ENCODE measurements at places on chromosomes 12 and 14. TPM values are rescaled to one million over a fixed set of nuclear protein-coding genes. Genes with fewer than 3 reads are reported as not detected.
A peak's percentile ranks its signal among the peaks of the same experiment; 100 is the strongest.

- DNase-seq, result peak; percentile 69
These were observed 43.3 kb upstream of the DHRS4 start for GRCh38 chr14:23910101-23910875.

TSPAN9 gene
- 12.0 TPM for total RNA-seq

DNA sequence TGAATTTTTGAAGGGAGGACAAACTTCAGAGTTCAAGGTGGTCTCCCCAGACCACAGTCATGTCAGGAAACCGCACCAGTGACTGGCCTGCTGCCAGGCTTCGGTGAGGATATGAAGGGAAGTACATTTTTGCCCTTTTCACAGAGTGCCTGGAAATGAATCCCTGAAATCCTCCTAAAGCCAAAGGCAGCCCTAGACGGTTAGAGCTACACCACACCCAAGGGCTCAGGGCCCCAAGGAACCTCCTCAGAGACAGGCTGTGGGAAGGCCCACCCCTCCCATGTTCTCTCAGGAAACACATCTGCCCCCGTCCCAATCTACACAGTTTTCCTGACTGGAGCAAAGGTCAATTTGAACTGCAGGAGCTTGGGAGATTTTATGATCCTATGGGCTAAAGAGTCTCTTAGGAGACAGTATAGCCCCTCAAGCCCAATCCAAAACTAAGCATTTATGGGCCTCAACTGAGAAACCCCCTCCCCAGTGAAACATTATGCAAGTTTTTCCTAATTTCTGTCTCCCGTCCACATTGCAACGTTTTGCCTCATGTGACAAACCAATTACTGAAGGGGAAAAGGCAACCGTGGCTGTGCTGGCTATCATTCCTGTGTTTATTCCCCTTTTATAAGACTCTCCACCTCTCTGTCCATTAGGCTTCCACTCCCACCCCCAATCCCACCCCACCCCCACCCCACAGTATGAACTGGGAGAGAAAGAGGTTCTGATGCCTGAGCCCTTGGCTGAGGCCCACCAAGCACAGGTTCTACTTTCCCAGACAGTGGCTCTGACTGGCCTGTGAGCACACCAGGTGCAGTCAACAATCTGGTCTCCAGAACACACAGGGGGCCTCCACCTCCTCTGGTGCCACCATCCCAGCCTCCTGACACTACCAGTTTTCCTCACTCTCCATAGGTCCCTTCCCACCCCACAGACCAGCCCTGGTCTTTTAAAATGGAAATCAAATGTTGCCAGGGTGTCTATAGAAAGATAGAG, 9.6 kb upstream of the RNASE1 start:
- DNase-seq, result no peak

- no peak for DNase-seq
These were observed 224.2 kb upstream of the EEA1 start for GRCh38 chr12:93153321-93153720.

EML5 gene
- 0.63 TPM for total RNA-seq

- DNase-seq, result no peak
These were observed 34.0 kb upstream of the CLMN start for GRCh38 chr14:95353664-95354063.

DNA sequence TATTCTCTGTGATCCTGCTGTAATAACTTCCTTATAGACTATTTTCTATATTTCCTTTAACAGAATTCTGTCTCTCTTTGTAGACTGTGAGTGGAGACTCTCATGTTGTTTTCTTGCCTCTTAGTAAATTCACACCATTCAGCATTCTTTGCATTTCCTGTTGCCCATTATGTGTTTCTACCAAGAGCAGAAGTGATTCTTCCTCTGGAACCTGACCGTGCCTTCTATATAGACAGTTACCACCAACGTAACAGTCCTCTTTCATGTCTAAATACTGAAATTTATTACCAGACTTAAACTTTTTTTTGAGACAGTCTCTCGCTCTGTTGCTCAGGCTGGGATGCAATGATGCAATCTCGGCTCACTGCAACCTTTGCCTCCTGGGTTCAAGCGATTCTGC, 31.1 kb downstream of the METAP2 start:
- no peak for DNase-seq

GRCh38 chr12:132006056-132006680, 56.4 kb downstream of the EP400 start:
- DNase-seq, result no peak

CRACR2A gene
- 31.3 TPM for total RNA-seq

GRCh38 chr14:81120501-81120900, 100.3 kb downstream of the GTF2A1 start:
- DNase-seq, result no peak

TMEM263 gene
- total RNA-seq, result 13.1 TPM

ASIC1 gene
- total RNA-seq, result 6.7 TPM

AGAP2 gene
- total RNA-seq, result 1.9 TPM

GRCh38 chr14:32703183-32703621, 235.5 kb upstream of the NPAS3 start:
- DNase-seq, result no peak

FAR2 gene
- 19.8 TPM for total RNA-seq

DNA sequence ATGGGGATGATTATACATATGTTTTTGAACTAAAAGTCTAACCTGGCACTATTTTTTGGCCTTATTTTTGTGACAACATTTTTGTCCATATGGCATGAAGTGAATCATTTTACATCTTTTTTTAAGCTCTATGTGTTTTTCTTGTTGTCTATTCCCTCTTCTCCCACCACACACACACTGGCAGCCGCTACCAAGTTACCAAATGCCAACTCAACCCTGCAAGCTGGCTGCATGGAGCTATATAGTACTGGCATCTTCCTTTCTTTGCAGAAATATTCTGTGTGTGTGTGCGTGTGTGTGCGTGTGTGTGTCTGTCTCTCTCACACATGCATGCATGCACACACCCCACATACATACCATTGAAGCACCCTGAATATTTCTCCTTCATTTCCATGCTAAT, 278.9 kb upstream of the SOX5 start:
- DNase-seq, result no peak

GRCh38 chr12:65798918-65799317, 25.4 kb upstream of the HMGA2 start:
- no peak for DNase-seq

LRTM2 gene
- total RNA-seq, result not detected

- DNase-seq, result no peak
These were observed 240.5 kb downstream of the PPFIA2 start for GRCh38 chr12:81518638-81519037.

DNA sequence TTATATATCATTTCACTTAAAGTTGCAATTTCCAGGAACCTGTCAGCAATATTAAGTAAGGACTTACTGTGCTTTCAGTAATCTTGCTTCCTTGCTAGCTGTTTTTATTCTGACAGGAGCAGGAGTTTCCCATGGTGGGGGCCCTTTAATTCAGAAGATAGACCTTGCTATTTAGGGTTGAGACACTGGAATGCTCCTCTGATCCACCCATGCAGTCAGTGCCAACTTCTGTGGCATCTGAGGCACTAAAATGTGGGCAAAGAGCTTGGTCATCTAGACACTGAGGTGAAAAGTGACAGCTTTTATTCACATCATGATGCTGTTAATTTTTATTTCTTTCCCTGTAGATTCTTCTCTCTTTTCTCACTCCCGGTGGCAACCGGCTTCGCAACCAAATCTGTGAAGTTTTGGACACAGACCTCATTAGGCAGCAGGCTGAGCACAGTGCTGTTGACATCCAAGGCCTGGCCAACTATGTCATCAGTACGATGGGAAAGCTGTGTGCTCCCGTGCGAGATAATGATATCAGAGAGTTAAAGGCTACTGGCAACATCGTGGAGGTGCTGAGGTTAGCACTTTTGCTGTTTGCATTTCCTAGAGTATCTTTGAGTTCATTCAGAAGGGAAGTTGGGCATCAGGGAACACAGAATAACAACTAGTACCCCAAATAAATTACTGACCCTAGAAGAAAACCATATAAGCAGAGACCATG, 18.8 kb downstream of the TCP11L2 start:
- DNase-seq, result no peak

DNA sequence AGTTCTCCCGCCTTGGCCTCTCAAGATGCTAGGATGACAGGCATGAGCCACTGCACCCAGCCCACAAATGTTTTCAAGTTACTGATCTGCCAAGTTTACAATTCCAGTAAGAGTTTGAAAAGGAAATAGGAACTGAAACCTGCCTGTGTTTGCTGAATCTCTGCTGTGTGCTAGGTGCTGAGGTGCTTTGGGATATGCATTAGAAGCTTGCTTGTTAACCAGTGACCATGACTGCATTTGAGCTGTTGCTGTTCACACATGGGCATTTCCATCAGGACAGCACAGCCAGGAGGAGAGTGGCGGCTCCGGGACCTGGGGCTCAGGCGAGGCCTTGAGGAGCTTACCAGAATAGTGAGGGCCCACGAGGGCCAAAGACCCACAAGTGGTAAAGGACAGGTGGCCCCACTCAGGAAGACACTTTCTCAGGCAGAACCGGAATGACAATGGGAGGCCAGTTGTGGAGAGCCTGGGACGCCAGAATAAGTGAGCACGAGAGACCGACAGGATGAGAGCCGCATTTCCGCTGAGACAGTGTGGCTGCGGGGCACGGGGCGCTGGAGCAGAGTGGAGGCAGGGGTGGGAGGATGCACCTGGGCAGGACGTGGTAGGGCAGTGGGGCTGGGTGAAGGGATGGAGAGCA, 54.5 kb upstream of the MMP17 start:
- no peak for DNase-seq

DNA sequence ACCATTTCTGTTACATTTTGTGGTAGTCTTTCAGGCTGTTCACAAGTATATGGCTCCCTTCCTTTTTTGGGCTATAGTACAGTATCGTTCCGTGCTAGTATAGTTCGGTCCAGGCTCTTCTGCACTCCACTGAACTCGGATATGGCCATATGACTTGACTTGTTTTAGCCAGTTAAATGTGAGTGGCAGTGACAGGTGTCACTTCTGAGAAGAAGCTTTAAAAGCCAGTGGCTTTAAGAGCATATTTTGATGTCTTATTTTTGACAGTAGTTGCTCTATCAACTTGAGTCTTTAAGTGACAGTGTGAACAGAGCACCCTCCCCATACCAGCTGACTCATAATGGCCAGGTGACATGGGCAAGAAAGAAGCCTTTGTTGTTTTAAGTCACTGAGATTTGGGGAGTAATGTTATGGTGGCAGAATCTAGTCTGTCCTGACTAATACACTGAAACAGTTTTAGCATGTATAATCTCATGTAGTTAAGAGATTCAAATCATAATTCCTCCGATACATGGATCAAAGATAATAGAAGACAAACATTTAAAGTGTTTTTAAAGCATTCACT, 64.6 kb downstream of the ANO4 start:
- no peak for DNase-seq

DNA sequence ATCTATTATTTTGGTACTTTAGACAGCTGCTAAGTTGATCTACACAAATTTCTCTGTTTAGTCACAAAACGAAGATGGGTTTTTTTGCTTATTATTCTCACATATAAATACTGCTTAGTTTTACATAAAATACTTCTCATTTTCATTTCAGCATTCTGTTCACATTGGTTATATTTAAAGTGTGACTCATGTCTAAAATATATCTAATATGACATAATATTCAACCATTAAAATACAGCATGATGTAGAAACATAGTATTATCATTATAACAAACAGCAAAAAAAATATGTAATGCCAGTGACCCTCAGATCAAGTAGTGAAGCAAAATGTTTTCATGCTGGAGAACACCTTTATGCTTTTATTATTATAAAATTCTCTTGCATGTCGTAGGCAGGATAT, 63.7 kb downstream of the SH2B3 start:
- DNase-seq, result no peak

- no peak for DNase-seq
These were observed 7.5 kb upstream of the MSI1 start for GRCh38 chr12:120376416-120376815.

DNA sequence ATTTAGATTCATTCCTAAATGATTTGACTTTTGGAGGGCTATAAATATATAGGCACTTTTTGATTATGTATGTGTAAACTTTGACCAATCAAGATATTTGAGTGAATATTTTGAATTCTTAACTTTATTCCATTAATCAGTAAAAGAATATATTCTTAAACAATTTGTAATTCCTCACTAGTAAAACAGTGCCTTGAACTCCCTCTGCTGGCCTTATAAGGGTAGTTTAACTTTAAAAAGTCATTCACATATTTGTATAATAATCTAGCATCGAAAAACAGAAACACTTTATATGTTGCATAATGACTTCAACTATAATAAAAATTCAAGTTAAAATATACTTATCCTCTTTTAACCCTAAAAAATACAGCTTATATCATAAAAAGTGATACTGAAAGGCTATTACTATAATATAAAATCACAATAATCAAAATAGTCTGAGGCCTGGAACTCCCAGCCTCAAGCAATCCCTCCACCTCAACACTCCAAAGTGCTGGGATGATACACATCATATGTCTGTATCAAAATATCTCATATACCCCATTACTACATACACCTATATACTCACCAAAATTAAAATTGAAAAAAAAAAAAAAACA, 31.2 kb downstream of the CCDC59 start:
- DNase-seq, result peak; percentile 53

CMAS gene
- total RNA-seq, result 26.0 TPM

PLEKHH1 gene
- 11.0 TPM for total RNA-seq

DNA sequence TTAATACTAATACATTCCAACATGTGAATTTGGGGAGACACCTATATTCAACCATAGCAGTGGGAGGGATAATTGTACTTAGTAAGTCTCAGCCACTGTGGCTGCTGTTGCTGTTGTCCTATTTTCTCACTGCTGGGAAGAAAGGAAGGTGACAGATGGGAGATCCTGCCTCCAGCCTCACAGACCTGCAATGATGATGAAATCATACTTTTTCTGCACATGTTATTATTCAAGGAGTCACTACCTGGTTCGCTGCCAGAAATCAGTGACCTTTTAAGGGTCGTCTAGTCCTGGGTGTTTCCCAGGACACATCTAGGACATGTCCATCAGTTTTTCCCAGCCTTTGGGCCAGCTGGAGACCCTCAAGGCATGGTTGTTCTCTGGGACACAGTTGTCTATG, 106.2 kb upstream of the RPH3A start:
- no peak for DNase-seq

GRCh38 chr12:3125674-3126073, 48.5 kb downstream of the TSPAN9 start:
- DNase-seq, result no peak

DNA sequence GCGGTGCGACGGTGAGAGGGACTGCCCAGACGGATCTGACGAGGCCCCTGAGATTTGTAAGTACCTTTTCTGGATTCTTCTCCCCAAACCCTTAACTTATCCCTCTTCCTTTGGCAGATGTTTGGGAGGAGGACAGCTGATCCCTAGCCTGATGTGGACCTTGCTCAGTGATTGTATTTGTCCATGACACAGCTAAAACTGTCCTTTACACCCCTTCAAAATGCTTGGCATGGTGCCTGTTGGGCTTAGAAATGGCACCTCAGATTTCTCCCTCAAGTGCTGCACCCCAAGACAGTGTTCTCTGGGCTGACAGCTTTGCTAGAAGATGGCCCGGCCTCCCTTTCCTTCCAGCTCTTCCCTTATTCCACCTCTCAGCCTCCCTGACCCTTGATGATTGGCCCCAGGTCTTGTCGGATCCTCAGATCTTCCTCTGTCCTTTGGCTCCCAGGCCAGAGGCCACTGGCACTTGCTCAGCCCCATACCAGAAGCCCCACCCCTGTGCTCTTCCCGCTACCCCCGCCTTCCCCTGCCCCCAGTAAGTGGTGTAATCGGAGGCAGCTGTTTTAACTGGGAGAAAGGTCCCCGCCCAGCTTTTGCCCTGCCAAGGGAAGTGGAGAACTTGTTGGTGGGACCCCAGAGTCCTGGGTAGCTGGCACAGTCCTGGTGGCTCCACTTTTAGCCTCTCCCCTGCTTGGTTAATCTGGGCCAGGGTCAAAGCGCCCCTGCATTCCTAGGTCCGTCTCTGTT, 8.7 kb downstream of the LRP1-AS start:
- DNase-seq, result peak; percentile 28

VWF gene
- under 0.01 TPM for total RNA-seq

- no peak for DNase-seq
These were observed 2.7 kb upstream of the GALC start for GRCh38 chr14:87995500-87996290.

All from HT-29 (cell line).